ENCODE measurements at places on chromosomes 5 and 9.

DNA sequence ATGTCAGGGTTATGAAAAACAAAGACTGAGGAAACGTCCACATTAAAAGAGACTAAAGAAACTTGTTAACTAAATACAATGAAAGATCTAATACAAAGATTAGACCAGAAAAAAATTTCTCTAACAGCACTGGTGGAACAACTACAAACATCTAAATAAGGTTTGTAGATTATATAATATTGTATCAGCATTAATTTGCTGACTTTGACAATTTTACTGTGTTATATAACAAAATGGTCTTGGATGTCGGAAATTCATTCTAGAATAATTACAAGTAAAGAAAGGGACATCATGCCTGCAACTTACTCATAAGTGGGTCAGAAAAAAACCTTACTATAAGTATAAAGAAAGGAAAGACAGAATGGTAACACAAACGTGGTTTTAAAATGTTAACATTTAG is 50.1 kb downstream of the PJA2 start:
- no peak for DNase-seq

DNA sequence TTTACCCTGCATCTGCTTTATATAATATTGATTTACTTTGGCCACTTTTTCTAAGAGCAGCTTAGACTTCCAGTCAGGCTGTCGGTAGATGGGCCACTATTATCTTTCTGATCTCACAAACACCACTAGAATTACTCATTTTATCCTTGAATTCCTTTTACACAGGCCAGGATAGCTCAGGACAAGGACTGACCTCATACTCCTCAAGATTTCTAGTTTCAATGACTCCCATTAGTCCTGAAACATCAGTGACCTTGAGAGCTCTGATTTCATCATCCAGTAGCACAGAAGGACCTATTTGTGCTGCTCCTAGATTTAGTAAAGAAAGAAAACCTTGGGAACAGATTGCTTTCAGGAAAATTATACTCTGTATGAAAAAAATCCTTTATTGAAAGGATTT is 727.9 kb upstream of the PTPRD start:
- DNase-seq = no peak

- no peak for DNase-seq
Observed at GRCh38 chr9:106928350-106928749, 65.4 kb downstream of the ZNF462 start.

DNA sequence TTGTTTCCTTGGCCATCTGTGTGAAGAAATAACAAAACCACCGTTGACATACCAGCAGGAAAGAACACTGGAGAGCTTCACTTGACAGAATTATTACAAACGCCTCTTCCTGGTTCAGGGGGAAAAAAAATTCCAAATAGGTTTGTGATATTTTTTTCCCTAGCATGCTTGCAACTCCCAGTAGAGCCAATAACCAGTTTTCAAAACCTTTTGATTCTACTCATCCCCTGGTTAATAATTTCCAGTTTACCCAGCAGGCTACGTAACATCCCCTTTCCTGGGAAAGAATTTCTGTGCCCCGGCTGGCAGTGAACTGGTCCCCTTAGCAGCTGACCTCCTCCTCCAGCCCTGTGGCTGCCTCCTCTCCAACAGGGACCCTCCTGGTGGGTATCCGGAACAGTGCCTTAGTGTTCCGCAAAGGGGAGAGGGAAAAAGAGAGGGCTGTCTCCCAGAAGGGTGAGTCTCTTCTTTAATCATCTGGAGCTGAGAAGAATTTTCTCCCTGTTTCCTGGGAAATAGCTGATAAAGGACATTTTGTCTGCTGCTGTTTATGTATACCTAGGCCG is 72.8 kb upstream of the BOD1 start:
- no peak for DNase-seq

DNA sequence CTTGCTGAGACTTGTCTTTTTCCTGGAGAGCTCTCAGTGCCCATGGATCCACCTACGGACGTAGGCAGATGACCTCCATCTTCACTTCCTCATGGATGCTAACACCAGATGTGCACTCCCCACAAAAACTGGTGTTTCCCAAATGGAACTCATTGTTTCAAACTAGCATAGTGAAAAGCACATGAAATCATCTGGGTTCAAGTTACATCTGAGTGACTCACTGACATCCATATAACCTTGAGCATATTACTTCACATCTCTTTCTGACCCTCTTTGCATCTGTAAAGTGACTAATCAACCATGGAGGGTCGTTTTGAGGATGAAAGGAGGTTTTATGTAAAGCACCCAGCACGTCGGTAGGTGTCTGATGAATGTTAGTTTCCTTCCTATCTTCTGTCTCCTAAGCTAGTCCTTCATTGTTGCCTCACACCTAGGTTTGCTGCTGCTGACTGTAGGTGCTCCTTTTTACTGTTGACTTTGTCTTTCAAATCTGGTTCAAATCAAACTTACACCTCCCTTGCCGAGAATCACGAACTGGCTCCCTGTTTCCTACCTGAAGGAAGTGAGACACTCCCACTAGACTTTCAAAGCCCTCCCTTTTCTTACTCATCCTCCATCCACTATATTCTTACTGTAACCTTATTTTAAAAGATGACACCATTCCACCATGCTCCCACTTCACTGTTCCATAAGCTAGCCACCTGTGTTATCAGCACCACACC is 10.3 kb downstream of the OCLN start:
- DNase-seq = no peak

- DNase-seq = no peak
Observed at GRCh38 chr9:127968700-127969383, 11.9 kb downstream of the EEIG1 start.

DNA sequence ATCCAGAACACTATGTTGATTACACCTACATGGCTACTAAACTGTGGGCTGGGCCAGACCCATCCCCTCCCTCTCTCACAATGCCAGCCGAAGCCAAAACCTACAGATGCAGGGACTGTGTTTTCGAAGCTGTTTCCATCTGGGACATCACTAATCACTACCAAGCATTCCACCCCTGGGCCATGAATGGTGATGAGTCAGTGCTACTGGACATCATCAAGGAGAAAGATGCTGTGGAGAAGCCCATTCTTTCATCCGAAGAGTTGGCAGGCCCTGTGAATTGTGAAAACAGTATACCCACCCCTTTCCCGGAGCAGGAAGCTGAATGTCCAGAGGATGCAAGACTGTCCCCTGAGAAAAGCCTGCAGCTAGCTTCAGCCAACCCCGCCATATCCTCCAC is 65.0 kb downstream of the ZNF462 start:
- no peak for DNase-seq

- DNase-seq = no peak
Observed at GRCh38 chr9:133543772-133544467, 9.4 kb downstream of the ADAMTSL2 start.

- DNase-seq = no peak
Observed at GRCh38 chr9:78777747-78778146, 480.8 kb downstream of the PSAT1 start.

- no peak for DNase-seq
Observed at GRCh38 chr5:109486200-109486804, 76.5 kb upstream of the PJA2 start.

DNA sequence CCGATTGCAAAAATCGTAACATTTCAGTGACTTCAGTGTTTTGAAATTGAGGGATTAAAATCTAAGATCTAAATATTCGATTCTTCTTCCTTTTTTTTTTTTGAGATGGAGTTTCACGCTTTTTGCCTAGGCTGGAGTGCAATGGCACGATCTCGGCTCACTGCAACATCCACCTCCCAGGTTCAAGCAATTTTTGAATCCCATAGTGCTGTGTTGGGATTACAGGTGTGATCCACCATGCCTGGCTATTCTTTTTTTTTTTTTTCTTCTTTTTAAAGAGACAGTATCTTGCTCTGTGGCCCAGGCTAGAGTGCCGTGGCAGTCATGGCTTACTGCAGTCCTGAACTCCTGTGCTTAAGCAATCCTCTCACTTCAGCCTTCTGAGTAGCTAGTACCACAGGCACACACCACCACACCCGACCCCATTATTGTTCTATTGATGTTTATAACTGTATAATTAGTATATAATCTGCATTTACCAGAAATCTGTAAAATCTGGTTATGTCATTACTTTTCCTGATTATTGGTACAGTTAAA is 42.7 kb downstream of the NSD1 start:
- DNase-seq = no peak

GRCh38 chr9:108093773-108094675 is 604.5 kb upstream of the KLF4 start:
- no peak for DNase-seq

DNA sequence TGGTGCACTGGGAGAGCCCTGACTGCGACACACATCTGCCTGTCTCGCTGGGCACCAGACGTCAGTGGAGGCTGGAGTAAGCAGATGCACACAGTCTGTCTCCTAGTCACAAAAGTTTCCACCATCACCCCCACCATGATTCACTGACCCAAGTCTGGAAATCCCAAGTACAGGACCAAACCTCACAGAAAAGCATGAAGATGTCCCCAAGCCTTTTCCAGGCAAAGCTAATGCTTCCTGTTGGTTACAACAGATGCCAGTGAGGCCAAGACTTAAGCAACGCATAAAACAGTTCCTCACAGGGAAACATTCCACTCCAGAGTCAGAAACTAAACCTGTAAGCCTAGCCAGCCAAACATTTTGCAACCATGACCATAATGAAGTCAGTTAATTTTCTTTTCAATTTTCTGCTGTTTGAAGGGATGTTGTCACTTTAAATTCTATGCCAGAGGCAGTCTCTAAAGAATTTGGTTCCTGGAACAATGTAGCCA is 259.3 kb upstream of the SLC30A5 start:
- no peak for DNase-seq

- DNase-seq = no peak
Observed at GRCh38 chr5:122972877-122973276, 63.6 kb downstream of the PPIC start.

GRCh38 chr9:34701769-34702736 is 7.9 kb downstream of the CCL21 start:
- DNase-seq = peak; percentile 66

DNA sequence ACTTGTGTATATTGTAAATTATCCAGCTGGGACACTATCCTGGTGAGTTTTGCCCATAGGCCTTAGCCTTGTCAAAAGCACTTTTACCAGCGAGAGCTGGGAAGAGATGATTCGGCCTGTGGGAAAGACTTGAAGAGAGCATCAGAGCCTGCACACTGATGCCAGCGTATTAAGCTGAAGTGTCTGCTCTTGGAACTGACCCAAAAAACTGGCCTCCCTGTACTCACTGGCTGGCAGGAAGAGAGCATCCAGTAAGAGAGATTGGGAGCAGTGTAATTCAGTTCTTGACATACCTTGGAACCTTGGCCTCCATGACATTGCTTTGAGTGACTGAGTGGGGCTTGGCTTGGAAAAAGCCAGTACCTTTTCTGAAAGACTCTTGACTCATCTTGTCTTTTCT is 73.7 kb downstream of the ZNF462 start:
- no peak for DNase-seq

DNA sequence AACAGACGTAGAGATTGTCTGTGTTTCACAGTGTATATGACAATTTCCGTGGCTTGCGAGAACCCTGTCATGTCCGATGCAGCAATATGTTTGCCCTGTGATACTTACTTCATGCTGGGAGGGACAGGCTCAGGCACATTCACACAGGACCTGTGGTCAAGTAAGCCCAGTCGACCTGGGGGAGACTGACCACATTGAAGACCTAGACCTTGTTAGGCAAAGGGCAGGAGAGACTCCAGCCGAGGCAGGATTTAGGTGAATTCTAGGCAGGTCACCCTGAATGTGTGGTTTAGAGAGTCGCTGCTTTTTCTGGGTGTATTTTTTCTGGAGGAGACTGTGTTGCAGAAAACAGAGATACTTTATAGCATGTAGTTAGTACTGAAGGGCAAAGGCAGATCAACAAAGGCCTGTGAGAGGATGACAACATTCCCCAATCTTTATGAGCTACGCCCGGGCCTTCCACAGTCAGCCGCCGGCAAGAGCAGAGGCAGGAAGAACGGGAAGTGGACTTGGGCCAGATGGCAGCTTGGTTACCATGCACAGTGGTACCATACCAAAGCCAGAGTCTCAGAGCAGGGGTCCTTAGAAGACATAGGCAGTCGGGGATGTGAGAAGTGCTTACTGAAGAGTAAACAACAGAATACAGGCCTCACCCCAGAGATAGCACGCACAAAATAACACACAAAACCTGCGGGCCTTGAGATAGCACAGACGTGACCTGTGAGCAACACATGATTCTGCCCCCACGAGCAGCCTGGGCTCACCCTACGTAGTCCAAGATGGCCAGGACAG is 220.7 kb downstream of the CACNA1B start:
- DNase-seq = no peak

GRCh38 chr5:92222449-92222848 is 839.3 kb upstream of the ARRDC3 start:
- DNase-seq = no peak

GRCh38 chr5:134595458-134595838 is 37.2 kb downstream of the SAR1B start:
- no peak for DNase-seq

DNA sequence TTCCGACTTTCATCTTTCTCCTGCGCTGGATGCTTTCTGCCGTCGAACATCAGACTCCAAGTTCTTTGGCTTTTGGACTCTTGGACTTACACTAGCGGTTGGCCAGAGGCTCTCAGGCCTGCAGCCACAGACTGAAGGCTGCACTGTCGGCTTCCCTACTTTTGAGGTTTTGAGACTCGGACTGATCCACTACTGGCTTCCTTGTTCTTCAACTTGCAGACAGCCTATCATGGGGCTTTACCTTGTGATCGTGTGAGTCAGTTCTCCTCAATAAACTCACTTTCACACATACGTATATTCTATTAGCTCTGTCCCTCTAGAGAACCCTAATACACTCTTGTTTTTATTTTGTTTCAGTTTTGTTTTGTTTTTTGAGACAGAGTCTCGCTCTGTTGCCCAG is 10.3 kb downstream of the FKBP15 start:
- no peak for DNase-seq

GRCh38 chr5:112059579-112060135 is 302.7 kb upstream of the NREP start:
- DNase-seq = no peak

- DNase-seq = no peak
Observed at GRCh38 chr9:117290856-117291622, 123.8 kb downstream of the ASTN2 start.

GRCh38 chr9:70205366-70206020 is 53.3 kb upstream of the SMC5 start:
- no peak for DNase-seq

GRCh38 chr9:81150016-81150625 is 539.2 kb downstream of the TLE1 start:
- DNase-seq = no peak

DNA sequence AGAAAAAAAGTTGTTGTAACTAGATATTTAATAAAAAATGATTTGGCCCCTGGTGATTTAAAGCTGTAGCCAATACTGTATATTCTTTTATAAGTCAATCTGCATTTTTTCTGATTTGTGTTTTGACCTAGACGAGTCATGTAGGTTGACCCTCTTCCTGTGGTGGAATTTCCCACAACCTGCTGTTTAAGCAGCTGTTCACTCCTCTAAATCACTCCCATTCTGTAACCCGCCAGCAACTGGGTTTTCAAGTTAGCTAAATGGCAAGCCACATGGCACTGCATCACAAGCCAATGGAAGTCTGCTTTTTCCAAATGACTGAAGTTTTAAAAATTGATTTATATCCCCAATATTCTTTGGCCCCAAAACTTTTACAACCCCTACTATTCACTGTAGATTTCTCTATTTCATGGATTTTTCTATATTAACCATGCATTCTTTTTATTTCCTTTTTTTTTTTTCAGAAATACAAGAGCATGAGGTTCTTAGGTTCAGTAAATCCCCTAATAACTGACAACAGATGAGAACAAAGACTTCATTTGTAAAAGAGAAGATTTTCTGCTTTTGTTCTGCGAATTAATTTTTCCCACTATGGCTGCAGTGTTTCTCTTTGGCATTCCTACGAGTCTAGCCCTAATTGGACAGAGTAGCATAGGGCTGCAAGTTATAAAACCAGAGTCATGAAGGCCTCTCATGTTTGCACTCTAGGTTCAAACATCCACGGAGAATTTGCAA is 184.5 kb upstream of the TLE4 start:
- DNase-seq = no peak
